ENCODE measurements at places on chromosomes 1 and 21. TPM values are rescaled to one million over a fixed set of nuclear protein-coding genes. Genes with fewer than 3 reads are reported as not detected.

Gene TNFRSF9
- total RNA-seq, result not detected

Gene CFAP45
- not detected for total RNA-seq

Gene GSTM4
- total RNA-seq, result 7.7 TPM

Gene KCNE1
- total RNA-seq, result 0.43 TPM

Gene NBL1
- 201 TPM for total RNA-seq

Gene DENND4B
- total RNA-seq, result 17.5 TPM

Gene SLC45A1
- total RNA-seq, result 0.97 TPM

Gene ZSWIM5
- total RNA-seq, result 1.1 TPM

- peak; percentile 2 for DNase-seq
Observed at GRCh38 chr1:7743346-7743745, 27.8 kb upstream of the VAMP3 start.

- no peak for DNase-seq
Observed at GRCh38 chr1:64882574-64883255, 83.6 kb downstream of the JAK1 start.

DNA sequence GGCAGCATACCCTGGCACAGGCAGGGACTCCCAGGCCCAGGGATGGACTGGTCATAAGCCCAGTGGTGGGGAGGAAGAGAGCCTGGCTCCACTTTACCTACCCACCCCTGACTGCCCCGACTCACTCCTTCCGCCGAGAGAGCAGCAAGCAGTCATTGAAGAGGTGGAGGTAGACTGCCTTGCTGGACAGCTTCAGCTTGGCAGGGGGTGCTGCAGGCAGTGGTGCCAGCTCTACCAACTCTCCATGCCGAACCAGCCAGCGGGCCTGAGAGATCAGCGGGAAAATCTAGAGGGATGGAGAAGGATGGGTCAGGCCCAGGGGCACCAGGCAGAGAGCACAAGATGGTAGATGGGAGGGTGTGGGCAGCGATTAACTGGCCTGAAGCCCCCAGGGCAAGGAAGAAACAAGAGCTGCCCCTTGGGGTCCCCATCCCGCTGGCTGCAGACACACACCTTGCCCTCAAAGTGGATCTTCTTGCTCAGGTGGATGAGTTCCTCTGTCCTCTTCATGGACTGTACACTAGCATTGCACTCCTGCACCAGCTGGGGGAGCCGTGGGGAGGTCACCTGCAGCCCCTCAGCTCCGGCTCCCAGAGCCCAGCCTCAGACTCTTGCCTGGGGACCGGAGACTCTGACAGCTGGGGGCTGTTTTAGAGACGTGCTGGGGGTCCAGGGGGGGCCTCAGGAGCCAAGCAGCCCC, 7.7 kb downstream of the ARHGEF19 start:
- peak; percentile 41 for DNase-seq

- DNase-seq, result no peak
Observed at GRCh38 chr1:20028125-20028524, 41.9 kb upstream of the PLA2G5 start.

- peak; percentile 31 for DNase-seq
Observed at GRCh38 chr1:1875932-1876331, 15.0 kb downstream of the GNB1 start.

DNA sequence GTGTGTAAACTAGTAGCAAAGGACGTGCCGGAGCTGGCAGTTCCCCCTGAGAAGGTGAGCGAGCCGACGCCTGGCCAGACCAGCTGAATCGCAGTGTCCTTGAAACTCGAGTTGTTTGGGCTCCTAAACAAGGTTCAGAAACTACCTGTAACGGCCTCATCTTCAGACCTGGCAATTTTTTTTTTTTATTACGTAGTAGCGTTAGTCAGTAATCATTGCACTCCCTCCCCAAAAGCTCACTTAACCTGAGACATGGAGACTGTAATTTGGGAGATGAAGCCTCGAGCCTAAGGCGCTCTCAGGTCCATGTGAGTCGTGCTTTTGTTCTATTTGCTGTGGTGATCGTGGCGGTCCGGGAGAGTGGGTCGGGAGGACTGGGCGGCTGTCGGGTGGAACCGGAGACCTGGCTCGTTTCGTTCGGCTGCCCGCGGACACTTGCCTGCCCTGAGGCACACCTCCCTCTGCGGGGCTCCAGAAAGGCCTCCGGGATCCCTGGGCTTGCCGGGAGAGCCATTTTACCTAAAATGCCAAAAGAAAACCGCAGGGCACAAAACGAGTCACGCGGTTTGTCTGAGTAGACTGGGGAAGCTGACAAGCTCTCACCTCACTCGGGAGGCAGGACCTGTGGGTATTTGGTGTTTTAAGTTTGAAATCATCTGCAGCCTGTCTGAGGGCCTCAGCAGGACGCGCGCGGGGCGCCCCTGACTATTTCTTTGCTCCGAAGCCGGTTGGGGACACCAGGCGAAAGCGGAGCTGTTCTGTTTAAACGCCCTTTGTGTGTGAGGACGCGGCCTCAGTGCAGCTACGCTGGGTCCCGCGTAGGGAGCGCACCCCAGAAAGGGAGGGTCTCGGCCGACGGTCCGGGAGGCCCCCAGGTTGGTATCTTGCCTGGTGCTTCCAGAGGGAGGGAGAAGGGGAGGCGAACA, 722 bp downstream of the LHX8 start:
- no peak for DNase-seq

GRCh38 chr21:44709426-44710293, 1.7 kb downstream of the TSPEAR start:
- peak; percentile 22 for DNase-seq

DNA sequence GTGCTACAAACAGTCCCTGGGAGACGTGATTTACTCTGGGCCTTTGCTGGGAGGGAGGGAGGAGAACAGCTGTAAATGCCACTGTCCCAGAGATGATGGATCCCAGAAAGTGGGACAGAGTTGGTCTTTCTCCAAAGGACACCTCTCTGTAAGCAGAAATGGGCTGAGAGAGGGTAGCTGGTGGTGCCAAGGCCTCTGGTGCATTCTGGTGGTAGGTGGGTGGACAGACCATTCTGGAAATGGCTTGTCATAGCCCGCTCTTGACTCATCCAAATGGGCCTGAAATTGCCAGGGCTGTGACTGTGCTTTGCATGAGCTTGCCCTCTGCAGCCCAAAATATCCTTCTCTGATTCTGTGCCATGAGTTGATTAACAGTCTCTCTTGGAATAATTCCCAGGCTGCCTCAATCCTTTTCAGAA, 36.1 kb downstream of the CCDC185 start:
- DNase-seq, result peak; percentile 96

GRCh38 chr1:20487236-20487590, 1.2 kb upstream of the CAMK2N1 start:
- no peak for DNase-seq

- DNase-seq, result peak; percentile 90
Observed at GRCh38 chr1:86499987-86500593, 31.4 kb downstream of the CLCA1 start.

- no peak for DNase-seq
Observed at GRCh38 chr1:160397651-160398050, 2.7 kb upstream of the VANGL2 start.

- peak; percentile 64 for DNase-seq
Observed at GRCh38 chr1:36157115-36157903, 1.3 kb downstream of the MAP7D1 start.

DNA sequence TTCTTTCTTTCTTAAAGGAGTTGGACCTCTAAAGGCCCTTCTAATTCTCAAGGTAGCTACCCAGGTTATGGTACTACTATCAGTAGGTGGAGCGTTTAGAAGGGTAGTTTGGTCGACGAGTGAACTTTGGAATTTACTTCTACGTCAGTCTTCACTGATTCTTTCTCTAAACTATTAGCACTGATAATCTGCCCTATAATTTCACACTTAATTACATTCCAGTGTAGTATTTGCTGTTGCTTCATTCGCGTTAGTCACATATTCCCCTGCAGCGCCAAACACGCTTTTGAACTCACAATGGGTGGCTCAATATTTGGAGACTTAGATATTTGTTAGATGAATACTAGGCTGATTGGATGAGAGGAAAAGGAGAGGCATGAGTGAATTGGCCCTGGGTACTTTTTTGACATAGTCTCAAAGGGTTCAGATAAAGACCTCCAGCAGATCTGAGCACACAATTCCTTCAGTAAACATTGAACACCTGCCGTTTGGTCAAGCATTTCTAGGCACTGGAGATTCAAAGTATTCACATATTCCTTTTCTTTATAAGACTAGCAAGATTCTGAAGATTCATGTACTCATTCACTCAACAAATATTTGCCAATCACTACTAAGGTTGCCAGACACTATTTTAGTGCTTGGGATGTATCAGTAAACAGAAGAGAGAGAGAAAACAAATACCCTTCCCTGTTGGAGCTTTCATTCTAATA, 929 bp upstream of the FOXJ3 start:
- DNase-seq, result peak; percentile 91

- no peak for DNase-seq
Observed at GRCh38 chr1:204709021-204709420, 23.5 kb upstream of the LRRN2 start.

DNA sequence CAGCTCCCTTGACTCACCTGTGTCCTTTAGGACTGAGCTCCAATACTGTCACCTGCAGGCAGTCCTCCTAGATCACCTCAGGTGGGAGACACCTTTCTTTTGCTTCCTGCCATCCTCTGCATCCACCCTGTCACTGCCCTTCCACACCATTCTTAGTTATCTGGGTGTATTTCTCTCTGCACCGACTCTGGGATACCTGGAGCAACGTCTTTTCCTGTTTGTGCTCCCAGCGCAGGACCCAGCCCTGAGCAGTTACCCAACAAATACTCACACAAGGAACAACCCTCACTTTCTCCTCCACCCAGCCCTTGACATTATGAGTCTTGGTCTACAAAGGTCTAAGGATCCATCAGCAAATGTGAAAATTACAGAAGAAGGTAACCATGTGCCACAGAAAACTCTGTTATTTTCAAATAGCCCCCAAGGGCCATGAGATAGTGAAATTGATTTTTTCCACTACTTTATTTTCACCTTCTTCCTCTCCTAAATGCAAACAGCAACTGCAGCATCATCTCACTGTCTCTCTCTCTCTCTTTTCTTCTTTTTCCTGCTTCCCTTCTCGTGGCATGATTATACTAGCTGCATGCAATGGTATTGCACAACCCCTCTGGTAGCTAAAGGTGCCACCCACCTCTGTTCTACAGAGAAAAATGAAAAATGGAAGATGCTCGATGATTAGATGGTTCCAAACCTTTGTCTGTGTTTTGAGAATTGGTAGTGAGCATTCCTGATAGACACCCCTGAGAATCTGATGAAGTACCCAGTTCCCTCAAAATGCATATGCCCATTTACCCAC, 89.0 kb downstream of the MIS18A start:
- DNase-seq, result no peak

DNA sequence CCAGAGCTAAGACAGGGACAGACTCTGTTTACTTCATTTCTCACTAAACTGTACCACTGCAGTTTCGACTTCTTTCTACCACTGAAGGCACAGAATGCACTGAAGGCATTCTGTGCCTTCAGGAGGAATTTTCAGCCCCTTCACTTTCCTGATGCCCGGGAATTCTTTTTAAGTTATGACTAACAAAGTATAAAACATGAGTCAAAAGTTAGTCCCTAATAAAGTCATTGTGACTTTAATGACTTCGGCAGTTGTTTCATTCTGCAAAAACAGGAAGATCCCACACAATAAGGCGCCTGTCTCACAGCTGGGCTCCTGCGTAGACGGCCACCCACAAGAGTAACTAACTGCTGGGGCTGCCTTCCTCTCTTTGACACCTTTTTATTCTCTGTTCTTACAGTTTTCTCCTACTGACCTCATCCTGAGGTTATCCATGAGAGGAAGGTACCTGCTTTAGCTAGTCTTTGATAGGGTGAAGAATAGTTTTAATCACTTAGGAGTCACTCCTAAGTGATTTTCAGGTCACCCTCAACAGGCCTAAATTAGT, 183.9 kb upstream of the SGIP1 start:
- DNase-seq, result peak; percentile 73

DNA sequence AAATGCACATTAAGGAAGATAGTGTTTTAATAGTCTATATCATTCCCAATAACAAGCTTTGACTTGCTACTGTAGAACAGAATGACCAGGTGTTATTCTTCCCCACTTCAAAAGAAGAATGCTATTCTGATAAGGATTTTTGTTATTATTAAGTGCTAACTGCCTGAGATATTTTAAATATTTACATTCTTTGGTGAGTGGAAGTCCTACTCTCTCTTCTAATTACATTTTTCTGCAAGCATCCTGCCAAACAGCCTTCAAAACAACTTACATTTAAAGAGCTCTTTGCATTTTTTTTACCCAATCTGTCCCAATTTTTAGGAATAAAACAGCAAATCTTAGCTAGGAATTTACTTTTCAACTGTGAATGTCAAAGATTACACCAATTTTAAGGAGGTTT, 23.5 kb upstream of the SYDE2 start:
- DNase-seq, result no peak

- DNase-seq, result peak; percentile 85
Observed at GRCh38 chr1:212630158-212630900, 21.8 kb downstream of the ATF3 start.

DNA sequence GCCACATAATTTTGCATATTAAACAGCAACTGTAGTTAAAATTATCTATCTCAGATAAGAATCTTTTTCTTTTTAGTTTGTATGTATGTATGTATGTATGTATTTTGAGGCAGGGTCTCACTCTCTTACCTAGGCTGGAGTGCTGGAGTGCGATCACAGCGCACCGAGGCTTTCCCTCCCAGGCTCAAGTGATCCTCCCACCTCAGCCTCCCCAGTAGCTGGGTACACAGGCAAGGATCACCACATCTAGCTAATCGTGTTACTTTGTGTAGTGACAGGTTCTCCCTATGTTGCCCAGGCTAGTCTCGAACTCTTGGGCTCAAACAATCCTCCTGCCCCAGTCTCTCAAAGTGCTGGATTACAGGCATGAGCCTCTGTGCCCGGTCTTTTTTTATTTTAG, 30.5 kb upstream of the PUM1 start:
- DNase-seq, result no peak

DNA sequence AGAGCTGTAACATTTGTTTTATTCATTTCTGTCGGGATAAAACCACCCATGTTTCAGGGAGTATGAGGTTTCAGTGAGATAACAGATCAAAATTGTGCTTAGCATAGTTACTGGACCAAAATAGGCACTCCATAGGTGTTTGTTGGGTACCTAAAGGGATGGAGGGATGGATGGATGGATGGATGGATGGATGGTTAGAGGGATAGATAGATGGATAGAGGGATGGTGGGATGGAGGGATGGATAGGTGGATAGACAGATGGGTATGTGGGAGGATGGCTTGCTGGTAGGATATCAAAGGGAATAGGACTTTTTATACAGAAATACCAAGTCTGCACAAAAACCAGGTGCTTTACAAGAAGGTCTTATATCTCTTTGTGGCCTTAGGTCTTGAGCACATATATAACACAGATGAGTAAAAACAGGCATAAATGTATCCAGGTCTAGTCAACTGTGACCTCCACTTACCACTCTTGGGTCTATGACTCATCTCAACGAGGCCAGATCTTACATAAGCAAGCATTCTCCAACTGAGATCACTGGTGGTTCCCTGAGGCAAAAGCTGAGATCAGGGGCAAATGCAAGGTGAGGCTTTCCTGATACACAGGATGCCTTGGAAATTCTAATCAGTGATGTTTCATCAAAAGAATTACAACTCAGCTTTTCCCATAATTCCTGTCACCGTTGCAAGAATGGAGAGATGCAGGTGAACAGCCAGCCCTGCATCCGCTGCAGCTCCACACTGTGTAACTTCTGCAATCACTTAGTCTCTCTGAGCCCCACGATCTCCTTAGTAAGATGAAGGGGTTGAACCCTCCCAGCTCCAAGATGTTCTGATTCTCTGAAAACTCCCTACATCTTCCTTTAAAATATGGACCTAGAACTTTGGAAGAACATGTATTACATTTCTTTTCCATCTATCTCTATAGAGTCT, 32.0 kb downstream of the PTAFR start:
- DNase-seq, result peak; percentile 74
